ENCODE measurements at places on chromosomes 3 and 15. TPM values are rescaled to one million over a fixed set of nuclear protein-coding genes. Genes with fewer than 3 reads are reported as not detected.

DNA sequence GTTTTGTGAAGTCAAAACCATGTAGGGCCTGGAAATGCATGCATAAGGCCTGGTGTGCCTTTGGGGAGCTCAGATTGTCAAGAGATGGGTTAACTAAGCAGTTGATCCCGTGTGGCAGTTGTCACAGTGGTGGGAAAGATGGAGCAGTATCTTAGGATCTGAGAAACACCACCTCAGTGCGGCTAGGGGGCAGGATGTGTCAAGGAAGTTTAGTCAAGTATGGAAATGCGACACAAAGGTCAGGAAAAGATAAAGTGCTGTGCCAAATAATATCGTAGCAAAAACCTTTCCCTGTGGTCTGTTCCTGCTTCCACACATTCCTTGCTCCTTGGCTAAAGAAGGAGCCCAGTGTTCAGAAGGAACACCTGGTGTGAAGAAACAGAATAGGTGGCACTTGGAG is 396.4 kb downstream of the EDEM1 start:
- no peak for DNase-seq

Gene RETNLB
- total RNA-seq: not detected

Gene MITF
- 3.3 TPM for total RNA-seq

- DNase-seq: no peak
These were observed 19.8 kb downstream of the IQSEC1 start for GRCh38 chr3:13053420-13053819.

DNA sequence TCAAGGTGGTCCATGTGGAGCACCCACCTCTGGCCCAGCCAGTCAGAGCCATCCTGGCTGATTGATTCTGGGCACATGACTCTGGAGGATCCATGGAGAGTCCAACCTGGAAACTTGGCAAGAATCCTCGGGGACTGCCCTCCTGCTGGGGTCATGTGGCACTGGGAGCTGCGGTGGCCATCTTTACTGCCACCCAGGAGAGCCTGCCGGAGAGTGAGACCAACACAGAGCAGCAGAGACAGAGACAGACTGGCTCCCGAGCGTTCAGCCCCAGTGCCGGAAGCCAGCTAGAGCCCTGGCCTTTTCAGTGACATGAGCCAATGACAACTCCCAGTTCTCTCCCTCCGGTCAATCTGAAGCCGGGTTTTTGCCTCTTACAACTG is 11.5 kb upstream of the GATA2 start:
- DNase-seq: no peak

Gene EOMES
- 0.35 TPM for total RNA-seq

GRCh38 chr15:87563869-87564268 is 692.7 kb downstream of the NTRK3 start:
- no peak for DNase-seq

Gene PYGO1
- total RNA-seq: 13.0 TPM

- DNase-seq: no peak
These were observed 2.9 kb upstream of the RBM6 start for GRCh38 chr3:49937090-49937489.

DNA sequence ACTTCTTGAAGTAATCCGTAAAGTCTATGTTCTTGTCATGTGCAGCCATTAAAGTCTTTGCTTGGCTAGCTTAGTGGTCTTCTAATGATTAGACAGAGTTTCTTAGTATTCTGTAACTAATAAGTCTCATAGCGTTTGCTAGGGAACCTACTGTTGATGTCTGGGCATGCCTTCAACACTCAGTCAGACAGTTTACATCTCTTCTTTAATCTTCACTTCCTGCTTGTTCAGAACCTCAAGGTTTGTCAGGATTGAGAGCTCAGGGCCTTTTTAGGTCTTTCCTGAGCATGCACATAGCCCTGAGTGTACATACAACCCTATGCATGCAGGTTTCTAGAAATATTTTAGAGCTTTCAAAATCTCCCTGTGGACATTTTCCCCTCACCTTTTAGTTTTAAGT is 426.3 kb downstream of the AGBL1 start:
- no peak for DNase-seq

DNA sequence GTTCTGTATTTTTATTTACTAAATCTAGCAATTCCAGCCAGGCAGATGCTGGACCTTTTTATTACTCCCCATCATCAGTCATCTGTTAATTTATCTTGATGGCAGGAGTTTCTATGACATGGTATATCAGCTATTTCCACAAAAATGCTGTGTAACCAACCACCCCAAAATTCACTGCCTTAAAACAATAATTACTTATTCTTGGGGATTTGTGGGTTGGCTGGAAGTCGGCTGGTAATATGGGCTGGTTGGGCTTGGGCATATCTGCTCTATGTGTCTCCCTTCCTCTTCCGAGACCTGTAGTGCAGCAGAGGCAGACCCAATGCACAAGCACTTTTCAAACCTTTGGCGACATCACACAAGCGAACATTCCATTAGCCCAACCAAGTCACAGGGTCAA is 92.1 kb upstream of the UBE2E1 start:
- no peak for DNase-seq

GRCh38 chr3:23648326-23648995 is 157.3 kb upstream of the UBE2E1 start:
- no peak for DNase-seq

DNA sequence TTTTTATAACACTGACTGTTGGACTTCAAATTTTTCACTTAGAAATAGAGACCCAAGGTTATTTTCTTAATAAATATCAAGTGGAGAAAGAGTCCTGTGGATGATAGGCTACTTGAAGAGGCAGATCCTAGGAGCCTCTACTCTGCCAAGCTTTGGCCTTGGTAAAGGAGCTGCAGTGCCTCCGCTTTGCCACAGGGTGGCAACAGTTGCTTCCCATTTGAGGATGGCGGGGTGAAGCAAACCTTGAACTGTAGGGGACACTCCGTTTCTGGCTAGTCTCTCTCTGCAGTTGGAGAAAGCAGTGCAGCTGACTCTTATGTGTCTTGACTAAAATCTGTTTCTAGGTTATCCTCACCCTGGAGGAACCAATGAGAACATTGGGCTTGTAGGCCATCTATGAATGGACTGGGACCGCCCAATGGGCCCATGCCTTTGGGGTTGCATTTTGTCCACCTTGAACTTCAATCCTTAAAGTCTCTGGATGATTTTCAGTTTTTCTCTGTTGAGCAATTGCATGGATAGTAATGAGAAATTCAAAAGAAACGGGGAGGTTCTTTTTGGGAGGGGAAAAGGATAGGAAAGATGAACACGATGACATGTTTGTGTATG is 9.8 kb downstream of the SCG5 start:
- peak; percentile 53 for DNase-seq

DNA sequence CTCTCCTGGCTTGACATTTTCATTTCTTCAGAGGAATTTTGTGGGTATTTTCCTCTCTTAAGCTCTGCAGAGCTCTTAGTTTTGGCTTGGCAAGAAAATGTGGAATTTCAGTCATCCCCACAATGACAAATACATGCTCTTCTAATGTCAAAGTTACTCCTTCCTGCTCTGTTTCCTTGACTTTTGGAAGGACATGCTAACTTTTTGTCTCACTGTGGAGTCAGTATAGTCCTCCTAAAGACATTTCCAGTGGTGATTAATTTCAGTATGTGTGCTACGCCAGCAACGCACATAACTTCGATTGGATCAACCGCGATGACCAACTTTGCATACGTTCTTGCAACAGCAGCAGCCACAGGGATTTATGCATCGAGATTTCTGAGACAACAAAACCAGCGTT is 13.3 kb downstream of the EBLN2 start:
- DNase-seq: no peak

GRCh38 chr3:127986803-127987202 is 65.4 kb upstream of the SEC61A1 start:
- no peak for DNase-seq

DNA sequence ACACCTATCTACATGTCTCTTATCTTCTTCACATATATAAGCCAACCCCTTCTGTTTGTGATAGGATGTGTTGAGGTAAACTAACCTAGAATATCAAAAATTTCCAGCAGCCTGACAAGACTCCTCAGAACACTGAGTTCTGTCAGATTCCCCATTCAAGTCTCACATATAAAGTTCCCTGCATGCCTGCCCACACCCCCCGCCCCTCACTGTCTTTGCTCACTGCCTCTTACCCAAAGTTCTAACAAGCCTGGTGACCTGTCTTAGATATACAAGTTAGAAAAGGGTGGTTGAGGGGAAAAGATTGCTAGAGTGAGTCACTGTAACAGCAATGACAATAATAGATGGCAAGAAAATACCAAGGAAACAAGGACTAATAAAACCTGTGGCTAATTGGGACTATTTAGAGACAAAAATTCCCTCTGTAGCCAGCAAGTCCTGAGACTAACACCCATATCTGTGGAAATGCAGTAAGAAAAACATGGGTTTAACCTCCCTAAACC is 40.1 kb downstream of the FBXO22 start:
- no peak for DNase-seq

GRCh38 chr3:124260206-124260915 is 268.4 kb upstream of the ROPN1 start:
- DNase-seq: no peak

Gene GOLGA8T
- total RNA-seq: 0.52 TPM

Gene PLSCR2
- total RNA-seq: not detected

Gene DNASE1L3
- total RNA-seq: not detected

GRCh38 chr3:126287536-126288241 is 69.5 kb downstream of the KLF15 start:
- DNase-seq: no peak

DNA sequence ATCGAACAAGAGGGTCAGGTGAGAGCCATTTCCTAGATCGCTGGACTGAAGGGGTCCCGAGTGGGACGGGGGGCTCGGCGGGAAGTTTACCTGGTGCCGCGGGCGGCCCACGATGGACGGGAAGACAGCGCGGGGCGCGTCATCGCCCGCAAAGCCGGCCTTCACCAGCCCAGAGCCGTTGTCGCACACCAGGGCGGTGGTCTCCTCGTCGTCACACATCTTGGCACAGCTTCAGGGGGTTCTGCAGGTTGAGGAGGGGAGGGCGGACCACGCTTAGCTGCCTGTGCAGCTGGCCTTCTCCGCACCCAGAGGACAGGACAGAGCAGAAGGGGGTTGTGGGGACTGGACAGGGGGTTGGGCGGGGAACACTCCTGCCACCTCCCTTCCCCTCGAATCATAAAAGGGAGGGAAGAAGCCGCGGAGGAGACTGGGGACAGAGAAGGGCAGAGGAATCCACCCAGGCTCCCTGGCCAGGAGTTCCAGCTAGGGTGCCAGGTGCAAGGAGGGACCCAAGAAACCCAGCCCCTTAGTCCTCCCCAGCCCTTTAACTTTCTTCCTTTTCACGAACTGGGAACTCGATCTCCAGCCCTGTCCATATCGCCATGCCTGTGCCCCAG is 651 bp downstream of the ACTC1 start:
- DNase-seq: no peak

Gene RBPMS2
- total RNA-seq: 1.2 TPM

Gene RAD51
- total RNA-seq: 4.3 TPM

DNA sequence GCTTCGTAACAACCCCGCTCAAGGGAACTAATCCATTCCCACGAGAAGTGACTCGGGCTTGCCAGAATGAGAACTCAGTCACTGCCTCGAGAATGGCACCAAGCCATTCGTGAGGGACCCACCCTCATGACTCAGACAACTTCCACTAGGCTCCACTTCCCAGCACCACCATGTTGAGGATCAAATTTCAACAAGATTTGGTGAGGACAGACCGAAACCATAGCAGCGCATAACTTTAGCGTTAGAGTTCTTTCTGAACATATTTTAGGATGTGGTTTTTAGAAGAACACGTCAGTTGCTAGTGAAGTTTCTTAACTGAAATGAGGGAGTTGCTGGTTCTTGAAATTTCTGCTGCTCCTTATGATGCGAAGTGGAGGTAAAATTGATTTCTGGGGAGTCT is 13.5 kb downstream of the PTPRG start:
- no peak for DNase-seq

DNA sequence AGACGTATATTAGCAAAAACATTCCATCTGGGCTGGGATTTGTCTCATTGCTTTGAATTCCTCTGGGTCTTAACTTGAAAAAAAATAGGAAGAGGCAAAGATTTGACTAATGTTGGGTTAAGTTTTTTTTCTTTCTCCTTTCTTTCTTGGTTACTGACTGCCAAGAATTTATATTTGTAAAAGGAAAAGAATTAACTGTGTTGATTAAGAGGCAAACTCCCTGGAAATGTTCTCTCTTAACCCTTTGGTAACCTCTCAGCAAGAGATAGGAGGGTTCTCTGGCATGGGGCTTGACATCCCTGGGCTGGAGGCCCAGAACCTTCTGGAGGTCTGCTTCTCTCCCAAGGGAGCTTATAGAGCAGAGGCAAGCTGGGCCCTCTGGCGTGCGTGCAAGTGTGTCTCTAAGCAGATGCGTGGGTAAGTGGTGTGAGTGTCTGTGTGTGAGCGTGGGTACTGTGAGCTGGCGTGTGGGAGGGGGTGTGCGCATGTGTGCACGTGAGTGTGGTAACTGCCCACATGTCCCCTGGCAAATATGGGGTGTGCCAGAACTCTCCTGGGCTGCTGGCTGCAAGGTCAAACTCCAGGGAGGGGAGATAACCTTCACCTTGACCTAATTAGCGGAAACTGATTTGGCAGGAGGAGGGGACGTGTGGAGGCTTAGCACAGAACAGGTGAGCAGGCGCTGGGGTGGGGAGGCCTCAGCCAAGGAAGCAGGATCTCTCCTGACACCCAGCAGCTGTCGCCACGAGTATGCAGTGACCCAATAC is 49.4 kb upstream of the MAGEF1 start:
- no peak for DNase-seq

Gene SOX14
- total RNA-seq: not detected

Gene KCNMB3
- total RNA-seq: 0.92 TPM

- peak; percentile 83 for DNase-seq
These were observed 5.9 kb upstream of the ABHD10 start for GRCh38 chr3:111972891-111973290.

Gene SLC22A13
- total RNA-seq: 0.17 TPM

Gene COX17
- total RNA-seq: 39.9 TPM

DNA sequence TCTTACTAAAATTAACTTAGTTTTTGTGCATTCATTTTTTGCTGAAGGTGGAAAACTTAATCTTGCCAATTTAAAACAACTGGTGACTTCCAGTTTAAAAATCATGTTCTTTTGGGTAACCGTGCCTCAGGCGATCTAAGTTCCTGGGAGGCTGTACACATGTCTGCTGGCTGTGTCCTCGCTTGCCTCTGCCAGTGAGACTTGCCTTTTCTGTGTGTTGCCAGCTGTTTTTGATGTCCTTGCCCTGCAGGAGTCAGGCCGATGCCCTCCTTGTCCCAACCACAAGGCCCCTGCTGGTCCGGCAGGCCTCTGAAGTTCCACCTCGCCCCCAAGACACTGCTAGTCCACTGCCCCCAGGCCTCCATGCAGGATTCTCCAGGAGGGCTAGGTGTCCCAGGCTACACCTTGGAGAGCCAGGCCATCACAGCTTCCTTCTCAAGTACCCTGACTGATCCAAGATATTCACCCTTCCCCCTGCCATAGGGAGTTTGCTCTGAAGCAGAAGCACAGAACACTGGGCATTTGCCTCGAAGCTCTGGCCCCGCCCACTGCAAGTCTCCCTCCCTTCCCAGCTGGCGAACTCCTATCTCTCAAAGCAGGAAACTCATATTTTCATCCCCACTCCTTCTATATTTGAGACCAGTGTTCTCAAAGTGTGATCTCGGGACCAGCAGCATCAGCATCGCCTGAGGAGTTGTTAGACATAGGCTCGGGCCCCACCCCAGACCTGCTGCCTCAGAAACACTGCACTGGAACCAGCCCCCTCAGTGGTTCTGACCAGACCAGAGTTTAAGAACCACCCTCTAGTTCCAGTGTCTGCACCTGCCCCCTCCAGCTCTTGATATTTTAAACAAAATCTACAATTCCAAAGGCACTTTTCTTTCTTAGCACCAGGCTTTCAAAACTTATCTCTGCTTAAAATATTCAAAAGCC is 185.8 kb upstream of the UBE2E1 start:
- no peak for DNase-seq

Gene TGM5
- total RNA-seq: not detected

GRCh38 chr3:193788189-193788991 is 195.4 kb downstream of the OPA1 start:
- peak; percentile 46 for DNase-seq

Gene GP9
- total RNA-seq: not detected
